NCI-H1694 (cell line): ENCODE measurements at places on chromosomes 12 and 14.

GRCh38 chr14:48725051-48725734 is 861.0 kb downstream of the RPS29 start:
- no peak for DNase-seq

DNA sequence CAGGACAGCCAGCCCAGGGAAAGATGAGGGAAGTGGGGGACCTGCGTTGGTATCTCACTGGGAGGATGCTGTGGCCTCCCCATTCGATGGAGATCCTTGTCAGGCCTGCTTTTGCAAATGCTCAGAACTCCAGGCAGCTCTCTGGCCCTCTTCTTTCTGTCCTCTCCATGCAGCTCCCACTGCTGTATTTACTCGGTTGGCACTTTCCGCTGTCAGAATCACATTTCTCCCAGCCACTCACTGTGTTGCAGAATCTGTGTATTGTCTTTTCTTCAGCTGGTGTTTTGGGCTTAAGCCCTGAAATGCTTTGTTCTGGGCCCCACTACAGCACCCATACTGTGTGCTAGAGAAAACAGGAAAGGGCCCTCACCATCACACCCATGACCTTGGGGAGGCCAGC is 401.1 kb downstream of the RGS6 start:
- no peak for DNase-seq

- peak; percentile 47 for DNase-seq
These were observed 9.4 kb downstream of the LHX5 start for GRCh38 chr12:113462117-113462774.

- peak; percentile 82 for DNase-seq
These were observed 89.2 kb upstream of the TMEM260 start for GRCh38 chr14:56490379-56490778.

DNA sequence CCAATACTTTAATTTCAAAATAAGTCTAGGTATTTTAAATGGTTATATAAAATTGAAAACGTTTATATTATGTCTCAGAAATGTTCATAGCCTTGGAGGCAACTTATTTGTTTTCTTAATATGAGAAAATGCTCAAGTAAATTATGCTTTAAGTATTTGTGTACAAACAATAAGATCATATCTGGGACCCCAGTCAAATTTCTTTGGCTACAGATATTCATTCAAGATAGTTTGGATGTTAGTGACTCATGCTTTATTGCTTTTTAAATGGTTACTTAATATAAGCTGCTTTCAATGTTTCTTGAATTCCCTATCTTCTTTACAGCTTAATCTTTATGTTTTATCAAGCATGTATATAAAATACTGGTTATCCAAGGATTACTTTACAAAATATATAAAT is 291.3 kb downstream of the KCNC2 start:
- DNase-seq, result no peak

DNA sequence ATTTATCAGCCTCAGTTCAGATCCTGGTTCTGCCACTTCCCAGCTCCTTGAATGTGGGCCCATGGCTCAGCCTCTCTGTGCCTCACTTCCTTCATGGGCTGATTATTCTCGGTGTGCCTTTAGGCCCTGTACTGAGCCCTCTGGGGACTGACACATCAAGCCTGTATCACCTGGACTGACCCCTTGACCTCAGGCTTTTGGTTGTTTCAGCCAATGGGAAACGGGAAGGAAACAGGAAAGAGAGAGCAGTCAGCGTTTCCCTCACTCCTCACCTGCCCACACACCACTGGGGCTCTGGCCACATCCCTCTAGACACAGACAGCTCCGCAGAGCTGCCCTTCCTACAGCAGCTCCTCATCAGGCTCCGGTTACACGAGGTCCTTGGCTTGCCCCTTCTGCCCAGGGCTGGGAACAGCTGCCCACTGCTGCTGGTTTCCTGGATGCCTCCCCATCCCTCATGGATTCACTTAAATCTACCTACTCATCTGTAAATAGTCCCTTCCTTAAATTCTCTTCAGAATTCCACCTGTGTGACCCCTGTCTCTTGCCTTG is 37.0 kb upstream of the ITPR2 start:
- no peak for DNase-seq

GRCh38 chr14:22026527-22026926 is 352.9 kb upstream of the OR4E1 start:
- DNase-seq, result no peak
